ENCODE measurements at places on chromosomes 13 and 19. TPM values are rescaled to one million over a fixed set of nuclear protein-coding genes. Genes with fewer than 3 reads are reported as not detected.
A peak's percentile ranks its signal among the peaks of the same experiment; 100 is the strongest.

Gene IZUMO2
- total RNA-seq = not detected

- DNase-seq = no peak
Observed at GRCh38 chr19:51258165-51259160, 7.6 kb downstream of the SIGLECL1 start.

Gene IZUMO1
- not detected for total RNA-seq

DNA sequence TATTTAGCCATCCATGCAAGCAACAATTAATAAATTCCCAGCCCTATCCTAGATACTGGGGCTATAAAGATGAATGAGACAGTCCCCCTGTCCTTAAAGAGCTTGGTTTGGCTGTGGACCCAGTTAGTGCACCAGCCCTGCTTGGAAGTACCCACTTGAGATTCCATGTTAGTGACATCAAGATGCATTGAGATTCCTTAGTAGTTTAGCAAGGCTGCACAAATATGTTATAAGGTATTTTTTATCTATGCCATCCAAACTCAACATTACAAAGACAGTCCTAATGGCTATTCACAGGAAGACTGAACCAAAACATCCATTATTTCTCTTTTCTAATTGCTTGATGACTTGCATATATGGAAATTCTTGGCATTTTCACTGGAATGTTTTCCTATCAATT, 48.8 kb upstream of the RAP2A start:
- no peak for DNase-seq

DNA sequence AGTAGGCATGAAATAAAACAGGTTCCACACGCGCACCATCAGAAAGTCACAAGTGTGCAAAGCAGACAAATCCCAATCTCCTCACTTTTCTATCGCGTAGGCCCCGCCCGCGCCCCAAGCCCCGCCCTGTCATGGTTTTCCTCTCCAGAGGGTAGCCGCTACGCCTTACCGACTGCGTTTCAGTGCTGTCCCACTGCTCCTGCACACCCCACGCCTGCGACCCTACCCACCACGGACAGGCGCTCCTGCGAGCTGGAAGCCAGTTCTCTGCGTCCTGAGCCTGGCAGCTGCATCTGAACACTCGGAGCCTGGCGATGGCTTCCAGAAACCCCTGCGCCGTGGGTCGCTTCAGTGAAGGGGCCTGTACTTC, 379 bp upstream of the ZNF470 start:
- peak; percentile 51 for DNase-seq

DNA sequence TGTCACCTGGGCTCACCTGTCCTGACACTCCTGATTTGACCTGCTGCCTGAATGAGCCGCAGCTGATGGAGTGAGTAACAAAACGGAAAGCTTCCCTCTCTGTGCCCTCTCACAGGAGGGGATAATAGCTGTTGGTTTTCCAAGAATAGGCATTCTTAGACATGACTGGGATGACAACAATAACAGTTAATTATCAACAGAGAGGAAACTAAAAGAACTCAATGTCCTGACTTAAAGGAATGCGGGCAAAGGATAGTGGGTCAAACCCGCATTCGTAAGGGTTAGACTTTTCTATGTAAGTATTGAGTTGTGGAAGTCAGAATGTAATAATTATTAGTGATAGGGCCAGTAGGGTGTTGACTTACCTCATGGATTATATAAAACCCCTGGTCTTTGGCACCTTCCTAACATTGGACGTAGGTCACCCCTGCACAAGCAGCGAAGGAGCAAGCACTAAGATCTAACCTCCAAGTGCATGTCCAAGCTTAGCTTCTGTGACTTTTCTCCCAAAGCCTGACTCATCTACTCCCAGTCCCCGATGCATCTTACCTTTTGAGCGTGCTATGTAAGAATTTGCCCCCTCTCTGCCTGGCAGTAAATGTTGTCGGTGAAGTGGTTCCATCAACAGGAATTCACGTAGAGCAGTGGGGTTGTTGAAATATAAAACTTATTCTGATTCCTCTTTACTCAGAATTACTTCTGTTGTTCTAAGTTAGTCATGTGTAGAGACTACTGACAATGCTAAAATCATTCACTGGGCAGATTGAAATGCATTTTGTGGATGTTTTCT, 442.3 kb downstream of the FGF9 start:
- no peak for DNase-seq
